ENCODE measurements at places on chromosomes 4 and X. TPM values are rescaled to one million over a fixed set of nuclear protein-coding genes. Genes with fewer than 3 reads are reported as not detected.

DNA sequence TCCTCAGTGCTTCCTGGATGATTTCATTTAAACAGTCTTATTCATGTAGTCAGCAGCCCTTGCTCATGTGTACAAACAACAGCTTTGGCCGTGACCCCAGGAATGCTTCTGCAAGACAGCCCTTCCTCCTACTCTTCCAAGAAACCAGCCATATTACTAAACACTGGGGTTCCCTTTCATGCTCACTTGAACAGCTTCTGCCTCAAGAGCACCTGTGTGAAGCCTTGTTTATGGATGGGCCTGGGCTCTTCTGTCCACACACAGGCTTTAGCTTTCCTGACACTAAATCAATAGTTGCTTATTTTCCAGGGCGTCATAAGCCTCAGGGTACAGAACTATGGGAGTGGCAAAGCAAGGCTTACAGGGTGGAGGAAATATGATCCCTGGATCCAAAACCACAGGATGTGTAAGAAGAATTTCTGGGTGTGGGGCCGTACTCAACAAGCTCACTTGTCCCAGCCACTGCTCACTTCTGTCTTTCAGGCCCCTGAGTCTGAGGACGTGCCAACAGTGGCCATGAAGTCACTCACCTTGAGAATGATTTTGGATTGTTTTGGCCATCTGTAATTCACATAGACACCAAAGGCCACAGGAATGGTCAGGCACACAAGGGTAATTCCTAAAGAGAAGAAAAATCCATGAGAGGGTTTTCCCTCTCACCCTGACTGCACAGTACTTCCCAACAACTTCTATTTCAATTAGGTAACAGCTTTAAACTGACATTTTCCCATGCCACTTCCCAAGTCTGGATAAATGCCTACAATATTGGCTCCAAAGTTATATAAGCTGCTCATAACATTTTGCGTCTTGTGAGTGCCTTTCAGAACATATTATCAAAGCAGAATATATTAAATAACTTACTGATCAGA lies 17.7 kb downstream of the SLC10A6 start:
- no peak for DNase-seq

GRCh38 chr4:38076153-38076669 lies 116.0 kb downstream of the PTTG2 start:
- DNase-seq, result no peak

DNA sequence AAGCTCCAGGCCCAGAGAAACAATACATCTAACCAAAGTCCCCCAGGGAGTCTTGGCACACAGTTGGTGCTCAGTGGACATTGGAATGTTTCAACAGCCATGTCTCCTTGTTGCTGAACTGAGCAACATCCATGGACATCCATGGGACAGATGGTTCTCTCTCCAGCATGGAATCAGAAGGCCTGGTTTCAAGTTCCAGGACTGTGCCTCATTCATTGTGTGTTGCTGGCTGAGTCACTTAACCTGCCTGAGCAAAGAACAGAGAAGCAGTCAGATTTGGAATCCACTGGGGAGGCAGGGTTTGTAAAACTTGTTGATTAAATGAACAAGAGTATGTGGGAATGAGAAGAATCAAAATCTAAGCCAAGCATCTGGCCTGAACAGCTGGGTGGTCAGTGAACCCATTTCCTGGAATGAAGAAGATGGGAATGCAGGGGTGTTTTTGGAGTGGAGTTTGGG lies 147.9 kb downstream of the CHIC2 start:
- no peak for DNase-seq

DNA sequence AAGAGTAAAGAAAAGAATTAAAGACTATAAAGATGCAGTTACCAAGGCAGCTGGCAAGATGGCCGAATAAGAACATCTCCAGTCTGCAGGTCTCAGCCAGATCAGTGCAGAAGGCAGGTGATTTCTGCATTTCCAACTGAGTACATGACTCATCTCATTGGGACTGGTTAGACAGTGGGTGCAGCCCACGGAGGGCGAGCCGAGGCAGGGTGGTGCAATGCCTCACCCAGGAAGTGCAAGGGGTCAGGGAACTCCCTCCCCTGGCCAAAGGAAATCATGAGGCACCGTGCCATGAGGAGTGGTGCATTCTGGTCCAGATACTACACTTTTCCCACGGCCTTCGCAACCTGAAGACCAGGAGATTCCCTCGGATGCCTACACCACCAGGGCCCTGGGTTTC lies 20.5 kb downstream of the SPIN4 start:
- no peak for DNase-seq

The SEC24D gene
- 66.7 TPM for total RNA-seq
